ENCODE measurements at places on chromosomes 13 and 19.
A peak's percentile ranks its signal among the peaks of the same experiment; 100 is the strongest.

GRCh38 chr13:25992076-25992475, 59.7 kb downstream of the SHISA2 start:
- DNase-seq: no peak

GRCh38 chr13:95791084-95791722, 114.3 kb downstream of the DNAJC3 start:
- DNase-seq: no peak

GRCh38 chr19:4596033-4596904, 36.8 kb upstream of the SEMA6B start:
- no peak for DNase-seq

- DNase-seq: no peak
Observed at GRCh38 chr19:28501976-28502375, 711.0 kb downstream of the UQCRFS1 start.

DNA sequence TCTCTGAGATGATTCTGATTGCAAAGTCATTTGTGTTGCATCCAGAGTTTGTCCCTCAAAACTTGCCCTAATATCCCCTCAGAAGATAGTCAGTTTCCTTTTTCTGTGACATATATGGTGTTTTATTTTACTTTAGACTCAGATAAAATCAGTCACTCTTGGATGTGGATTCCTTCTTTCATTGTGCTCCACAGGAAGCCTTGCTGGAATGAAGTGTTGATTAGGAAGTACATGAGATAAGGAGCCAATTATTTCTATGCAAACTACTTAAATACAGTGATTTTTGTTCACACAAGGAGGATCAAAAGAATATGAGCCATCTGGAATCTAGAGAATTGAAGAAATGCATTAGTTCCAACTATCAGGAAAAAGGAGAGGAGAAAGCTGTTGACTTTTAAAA, 107.6 kb upstream of the RXFP2 start:
- DNase-seq: no peak

- DNase-seq: peak; percentile 50
Observed at GRCh38 chr19:49333811-49334288, 1.4 kb upstream of the CD37 start.

DNA sequence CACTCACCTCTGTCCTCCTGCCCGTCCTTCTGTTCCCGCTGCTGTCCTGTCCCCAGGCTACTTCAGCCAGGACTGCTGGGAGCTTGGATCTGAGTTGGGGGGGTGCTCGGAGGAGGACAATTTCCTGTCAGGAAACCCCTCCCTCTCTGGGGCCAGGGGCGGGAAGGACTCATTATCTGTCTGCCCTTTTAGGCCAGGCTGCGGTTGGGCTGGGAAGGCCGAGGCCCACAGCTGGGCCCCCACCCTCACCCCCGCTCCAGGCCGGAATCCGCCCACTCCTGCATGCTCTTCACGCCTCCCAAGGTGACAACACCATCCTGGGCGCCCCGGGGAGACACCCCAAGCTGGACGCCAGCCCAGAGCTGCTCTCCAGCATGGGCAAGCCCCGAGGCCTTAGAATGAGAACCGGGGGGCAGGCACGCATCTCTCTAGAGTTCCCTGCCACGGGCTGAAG, at the start of gene EXOC3L2:
Gene EXOC3L2 (minus strand): TSS at position 74 of the 454 bp plus-strand sequence. CDS start 6,362 bp downstream, outside the sequence.
- no peak for DNase-seq

GRCh38 chr13:78420814-78421213, 182.5 kb downstream of the POU4F1 start:
- DNase-seq: no peak

All from stimulated activated CD4-positive, alpha-beta T cell treated with anti-CD3 and anti-CD28 coated beads, TNF-alpha, amount 100 ng/mL, for 1 hour (primary cell).